Retinal pigment epithelial cell (primary cell): ENCODE measurements at places on chromosomes 12 and 14.

- DNase-seq = no peak
Observed at GRCh38 chr12:56408799-56409417, 40.3 kb downstream of the TIMELESS start.

- no peak for DNase-seq
Observed at GRCh38 chr14:90547968-90548367, 151.1 kb downstream of the CALM1 start.

DNA sequence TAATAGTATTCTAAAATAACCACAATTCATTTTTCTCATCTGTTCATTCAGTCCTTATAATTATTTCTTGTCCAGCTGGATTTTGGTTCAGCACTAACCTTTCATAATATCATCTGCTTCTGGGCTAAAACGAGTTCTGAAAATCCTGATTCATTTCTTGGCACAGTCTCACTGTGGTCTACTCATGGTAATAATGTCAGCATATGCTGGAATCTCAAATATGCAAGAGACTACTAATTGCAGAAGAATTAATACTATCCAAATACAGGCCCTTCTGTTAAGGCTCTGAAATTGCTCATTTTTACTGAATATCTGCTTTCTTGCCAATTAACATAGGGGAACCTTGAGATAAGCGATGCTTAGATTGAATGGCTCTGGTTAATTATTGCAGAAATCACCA, 597.1 kb downstream of the RPL10L start:
- DNase-seq = peak; percentile 84

DNA sequence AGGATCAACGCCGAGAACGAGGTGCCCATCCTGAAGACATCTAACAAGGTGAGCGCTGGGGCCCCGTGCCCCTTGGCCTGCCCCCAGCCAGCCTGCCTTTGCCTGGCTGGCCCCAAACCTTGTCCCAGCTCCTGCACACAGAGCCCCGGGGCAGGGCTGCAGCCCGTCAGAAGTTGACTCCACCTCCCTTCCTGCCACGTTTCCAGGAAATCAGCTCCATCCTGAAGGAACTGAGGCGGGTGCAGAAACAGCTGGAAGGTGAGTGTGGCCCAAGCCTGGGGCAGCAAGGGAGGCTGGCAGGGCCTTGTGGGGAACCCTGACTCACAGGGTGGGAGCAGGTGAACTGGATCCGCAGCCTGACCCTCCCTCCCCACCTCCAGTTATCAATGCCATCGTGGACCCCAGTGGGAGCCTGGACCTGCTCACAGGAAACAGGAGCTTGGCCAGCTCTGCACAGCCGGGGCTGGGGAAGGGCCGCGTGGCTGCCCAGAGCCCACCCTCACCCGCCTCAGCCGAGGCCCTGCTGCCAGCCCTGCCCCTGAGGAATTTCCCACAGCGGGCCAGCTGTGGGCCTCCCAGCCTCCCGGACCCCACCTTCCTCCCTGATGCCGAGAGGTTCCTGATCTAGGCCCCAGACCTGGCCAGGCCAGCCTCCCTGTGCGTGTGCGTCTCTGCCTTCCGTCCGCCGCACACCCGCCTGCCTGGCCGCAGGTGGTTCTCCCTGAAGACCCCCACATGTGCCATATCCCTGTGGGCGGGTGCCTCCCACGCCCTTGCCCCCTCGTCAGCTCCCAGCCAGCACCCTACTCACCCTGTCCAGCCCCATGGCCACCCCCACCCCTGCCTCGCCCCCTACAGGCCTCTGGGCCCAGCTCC, 29.5 kb downstream of the CEP170B start:
- DNase-seq = no peak

GRCh38 chr12:72547573-72547972, 275.4 kb downstream of the TRHDE start:
- no peak for DNase-seq

DNA sequence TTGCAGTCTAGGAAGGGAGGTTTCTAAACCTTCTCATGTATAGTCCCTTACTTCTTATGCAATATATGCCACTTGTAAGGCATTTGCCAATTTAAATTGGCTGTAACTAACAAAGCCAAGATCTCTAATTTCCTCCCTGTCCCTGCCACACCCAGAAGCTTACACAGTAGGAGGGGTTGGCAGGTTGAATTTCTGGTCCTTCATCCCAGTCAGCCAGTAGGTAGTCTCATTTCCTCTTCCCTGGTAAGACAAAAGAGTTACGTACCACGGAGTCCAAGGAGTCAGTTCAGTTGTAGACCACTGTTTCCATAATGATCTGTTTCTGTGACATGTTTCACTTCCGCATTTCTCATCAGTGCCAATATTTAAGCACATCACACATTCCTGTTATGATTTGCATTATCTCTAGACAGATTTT, 47.0 kb upstream of the PLBD1 start:
- DNase-seq = no peak

DNA sequence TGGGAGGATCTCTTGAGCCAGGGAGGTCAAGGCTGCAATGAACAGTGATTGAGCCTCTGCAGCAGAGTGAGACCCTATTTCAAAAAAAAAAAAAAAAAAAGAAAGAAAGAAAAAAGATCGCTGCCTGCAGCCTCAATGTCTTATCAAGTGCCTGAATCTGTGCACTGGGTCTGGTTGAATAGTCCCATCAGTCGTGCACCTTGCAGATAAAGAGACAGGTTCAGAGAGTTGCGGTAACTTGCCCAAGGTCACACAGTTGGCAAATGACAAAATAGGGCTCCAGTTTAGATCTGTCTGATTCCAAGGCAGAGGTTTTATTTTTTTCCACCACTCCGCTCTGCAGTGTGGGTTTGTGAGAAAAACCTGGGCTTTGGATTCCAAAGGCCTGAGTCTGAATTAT, 649 bp upstream of the PLA2G1B start:
- DNase-seq = no peak

- peak; percentile 1 for DNase-seq
Observed at GRCh38 chr14:26261368-26262122, 336.3 kb downstream of the NOVA1 start.
